ENCODE measurements at places on chromosomes 5 and 9. TPM values are rescaled to one million over a fixed set of nuclear protein-coding genes. Genes with fewer than 3 reads are reported as not detected.

DNA sequence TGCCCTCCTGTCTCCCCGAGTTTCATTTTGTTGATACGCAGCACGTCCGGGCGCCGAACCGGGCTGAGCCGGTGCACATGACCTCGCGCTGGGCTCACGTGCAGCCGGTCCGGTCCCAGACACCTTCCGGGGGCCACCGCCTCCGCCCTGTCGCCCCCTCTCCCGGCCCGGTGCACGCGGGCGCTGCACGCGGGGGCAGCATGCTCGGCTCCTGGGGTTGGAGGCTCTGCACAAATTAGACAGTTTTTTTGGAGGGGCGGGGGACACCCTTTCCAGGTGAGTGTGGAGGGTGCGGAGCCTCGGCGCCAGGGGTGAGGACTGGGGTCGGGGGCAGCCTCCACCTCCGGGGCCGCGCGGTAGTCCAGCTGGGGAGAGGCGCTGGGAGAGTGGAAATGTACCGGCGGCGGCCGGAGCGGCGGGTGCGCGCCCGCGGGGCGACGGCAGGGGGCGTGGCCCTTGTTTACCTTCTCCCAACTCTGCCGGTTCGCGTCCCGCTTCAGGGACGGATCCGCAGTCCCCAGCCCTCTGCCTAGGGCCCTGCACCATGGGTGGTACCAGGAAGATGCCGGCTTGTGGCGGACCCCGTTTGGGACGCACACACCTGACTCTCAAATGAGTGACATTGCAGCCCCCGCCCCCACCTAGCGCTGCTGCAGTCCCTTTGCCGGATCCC lies 1.1 kb downstream of the JADE2 start:
- no peak for DNase-seq

DNA sequence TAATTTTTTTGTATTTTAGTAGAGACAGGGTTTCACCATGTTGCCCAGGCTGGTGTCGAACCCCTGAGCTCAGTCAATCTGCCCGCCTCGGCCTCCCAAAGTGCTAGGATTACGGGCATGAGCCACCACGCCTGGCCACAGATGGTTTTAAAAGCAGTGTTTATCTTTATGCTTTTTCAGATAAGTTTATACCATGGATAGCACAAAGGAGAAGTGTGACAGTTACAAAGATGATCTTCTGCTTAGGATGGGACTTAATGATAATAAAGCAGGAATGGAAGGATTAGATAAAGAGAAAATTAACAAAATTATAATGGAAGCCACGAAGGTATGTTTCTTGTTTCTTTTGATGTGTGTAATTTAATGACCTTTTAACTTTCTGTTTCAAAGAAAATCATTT lies 35.1 kb downstream of the POLK start:
- no peak for DNase-seq

DNA sequence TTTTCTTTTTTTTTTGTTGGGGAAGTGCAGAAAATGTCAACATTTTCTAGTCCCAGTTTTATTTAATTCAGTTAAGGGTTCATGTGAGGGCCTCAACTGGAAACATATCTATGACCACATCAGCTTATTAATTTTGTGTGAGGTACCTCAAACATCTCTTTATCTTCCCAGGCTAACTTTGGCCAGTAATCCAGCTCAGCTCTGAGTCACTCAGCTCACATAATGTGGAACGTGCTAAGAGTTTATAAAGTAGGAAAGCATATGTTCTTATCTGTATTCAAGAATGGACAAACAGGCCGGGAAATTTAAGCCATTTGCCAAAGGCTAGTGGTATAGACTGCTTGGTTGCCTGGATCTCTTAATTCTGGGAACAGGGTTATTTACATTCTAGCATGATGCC lies 118.4 kb downstream of the INSYN2B start:
- DNase-seq, result no peak

DNA sequence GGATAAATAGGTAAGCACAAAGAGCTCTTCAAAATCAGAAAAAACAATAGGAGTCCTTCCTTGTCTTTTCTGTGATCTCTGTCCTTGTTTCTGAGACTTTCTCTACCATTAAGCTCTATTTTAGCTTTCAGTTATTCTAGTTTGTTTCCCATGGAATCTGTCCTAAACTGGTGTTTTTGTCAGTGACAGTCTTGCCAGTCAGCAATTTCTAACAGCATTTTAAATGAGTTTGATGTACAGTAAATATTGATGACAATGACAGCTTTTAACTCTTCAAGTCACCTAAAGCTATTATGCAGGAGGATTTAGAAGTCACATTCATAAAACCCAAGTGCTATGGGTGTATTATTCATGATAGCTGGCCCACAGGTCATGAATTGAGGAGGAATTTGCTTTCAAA lies 17.9 kb downstream of the TIGD6 start:
- DNase-seq, result no peak

DNA sequence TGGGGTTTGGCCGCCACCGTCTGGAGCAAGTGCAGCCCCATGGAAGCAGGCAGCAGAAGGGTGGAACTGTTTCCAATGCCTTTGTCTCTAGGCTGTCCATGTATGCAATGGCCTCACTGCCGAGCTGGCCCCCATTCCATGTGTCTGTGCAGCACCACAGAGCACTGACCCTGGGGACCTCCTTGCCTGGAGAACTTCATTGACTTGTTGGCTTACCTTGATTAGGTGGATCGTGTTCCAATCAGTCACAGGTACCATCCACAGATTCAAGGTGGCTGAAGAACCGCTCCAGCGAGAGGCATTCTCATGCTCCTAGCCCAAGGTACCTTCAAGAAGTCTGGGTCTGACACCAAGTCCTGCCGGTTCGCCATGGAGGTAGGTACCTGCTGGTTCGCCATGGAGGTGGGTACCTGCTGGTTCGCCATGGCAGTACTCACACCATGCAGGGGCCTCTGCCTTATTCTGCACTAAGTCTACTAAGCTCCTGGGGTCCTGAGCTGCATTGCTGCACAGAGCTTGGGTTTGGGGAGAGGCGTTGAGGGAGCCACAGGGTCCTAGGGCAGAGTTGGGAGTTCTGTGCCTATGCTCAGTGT lies 358.3 kb upstream of the IRX1 start:
- DNase-seq, result no peak

The UNC13B gene
- total RNA-seq, result 9.6 TPM

GRCh38 chr5:107867266-107867665 lies 196.5 kb upstream of the EFNA5 start:
- no peak for DNase-seq

DNA sequence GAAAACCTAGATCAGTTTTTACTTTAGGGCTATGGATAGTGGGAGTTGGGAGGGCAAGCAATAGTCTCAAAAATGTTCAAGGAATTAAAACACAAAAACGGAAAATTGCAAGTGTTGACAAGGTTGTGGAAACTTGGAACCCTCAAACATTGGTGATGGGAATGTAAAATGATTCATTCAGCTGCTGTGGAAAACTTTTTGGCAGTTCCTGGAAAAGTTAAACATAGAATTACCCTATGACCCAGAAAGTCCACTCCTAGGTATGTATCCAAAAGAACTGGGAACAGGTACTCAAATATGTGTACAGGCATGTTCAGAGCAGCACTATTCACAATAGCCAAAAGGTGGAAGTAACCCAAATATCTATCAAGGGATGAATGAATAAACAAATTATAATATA lies 1.2 kb upstream of the MSANTD3 start:
- no peak for DNase-seq

GRCh38 chr5:169803077-169803981 lies 166.3 kb downstream of the DOCK2 start:
- no peak for DNase-seq

The IFNE gene
- total RNA-seq, result not detected

The CCDC192 gene
- not detected for total RNA-seq

The CKMT2 gene
- total RNA-seq, result not detected

DNA sequence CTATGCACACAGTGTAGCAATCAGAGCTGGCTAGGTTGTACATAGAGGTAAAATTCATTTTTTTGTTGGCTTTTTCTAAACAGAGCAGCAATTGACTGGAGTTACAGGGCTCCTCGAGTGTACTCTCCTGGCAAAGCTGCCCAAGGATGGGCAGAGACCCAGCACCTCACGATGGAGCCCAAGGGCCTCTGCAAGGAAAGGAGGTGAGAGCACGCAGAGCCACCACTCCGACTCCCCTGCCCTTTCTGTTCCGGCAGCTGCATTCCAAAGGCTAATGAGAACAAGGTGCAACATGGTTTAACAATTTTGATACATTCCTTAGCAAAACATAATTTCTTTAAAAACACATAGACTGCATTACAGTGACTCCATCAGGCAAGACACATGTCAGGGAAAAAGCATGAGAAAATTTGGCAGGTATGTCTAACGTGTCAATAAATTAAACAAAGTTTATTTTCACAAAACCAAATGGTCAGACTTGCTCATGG lies 47.5 kb downstream of the SAXO1 start:
- DNase-seq, result peak; percentile 3

The FOXD4L5 gene
- total RNA-seq, result not detected

DNA sequence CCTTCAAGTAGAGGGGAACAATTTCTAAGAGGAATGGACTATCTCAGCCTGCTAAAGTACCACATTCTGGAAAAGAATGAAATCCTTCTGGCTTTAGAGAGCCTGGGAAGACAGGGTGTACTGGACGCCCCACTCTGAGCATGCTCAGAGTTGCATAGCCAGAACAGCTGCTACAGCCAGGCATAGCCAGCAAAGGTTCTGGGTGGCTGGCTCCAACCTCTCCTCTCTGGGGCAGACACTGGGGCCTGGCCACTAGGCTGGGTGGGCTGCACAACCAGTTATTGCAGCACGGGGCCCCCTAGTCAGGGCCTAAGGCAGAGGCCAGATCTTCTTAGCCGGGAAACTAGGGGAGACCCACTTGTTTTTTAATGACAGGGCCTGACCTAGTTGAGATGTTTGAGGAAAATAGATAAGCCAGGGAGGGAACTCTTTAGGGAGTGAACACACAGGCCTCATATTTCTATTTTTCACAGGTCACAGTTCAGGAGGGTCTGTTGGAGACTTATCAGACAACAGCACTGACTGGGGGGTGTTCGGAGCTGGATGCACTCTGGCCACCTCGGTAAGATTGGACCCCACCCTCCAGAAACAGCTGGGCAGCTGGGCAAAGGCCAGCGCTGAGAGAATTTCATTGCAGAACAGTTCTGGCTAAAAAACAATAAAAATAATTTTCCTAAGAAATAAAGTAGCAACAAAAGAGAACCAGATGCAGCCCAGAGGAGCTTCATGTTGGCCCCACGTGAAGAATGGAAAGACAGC lies 142.9 kb downstream of the LPAR1 start:
- no peak for DNase-seq

DNA sequence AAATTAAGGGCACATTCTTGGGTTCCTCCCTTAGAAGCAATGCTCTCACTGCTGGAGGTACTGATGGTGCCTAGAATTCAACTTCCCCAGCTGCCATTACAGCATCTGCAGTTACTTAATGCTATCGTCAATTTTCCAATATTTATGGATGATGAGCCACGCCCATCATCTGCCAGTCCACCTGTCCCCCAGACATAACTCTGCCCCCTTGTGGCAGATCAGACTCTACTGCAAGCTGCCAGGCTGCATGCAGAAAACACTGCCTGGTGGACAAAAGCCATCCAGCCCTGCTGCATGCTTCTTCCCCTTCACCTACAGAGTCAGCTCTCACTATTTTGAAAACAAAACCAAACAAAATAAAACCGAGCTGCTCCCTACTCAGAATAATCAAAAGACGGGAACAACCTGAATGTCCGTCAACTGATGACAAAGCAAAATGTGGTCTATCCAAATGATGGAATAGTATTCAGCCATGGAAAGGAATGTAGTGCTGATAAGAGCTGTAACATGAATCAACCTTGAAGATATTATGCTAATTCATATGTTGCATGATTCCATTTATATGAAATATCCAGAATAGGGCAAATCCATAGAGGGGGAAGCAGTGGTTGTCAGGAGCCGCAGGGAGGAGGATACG lies 66.4 kb downstream of the RETREG1 start:
- peak; percentile 88 for DNase-seq

- DNase-seq, result peak; percentile 11
Measured at GRCh38 chr5:131262953-131263541, 806 bp upstream of the CDC42SE2 start.

The PCDHB15 gene
- 1.6 TPM for total RNA-seq

DNA sequence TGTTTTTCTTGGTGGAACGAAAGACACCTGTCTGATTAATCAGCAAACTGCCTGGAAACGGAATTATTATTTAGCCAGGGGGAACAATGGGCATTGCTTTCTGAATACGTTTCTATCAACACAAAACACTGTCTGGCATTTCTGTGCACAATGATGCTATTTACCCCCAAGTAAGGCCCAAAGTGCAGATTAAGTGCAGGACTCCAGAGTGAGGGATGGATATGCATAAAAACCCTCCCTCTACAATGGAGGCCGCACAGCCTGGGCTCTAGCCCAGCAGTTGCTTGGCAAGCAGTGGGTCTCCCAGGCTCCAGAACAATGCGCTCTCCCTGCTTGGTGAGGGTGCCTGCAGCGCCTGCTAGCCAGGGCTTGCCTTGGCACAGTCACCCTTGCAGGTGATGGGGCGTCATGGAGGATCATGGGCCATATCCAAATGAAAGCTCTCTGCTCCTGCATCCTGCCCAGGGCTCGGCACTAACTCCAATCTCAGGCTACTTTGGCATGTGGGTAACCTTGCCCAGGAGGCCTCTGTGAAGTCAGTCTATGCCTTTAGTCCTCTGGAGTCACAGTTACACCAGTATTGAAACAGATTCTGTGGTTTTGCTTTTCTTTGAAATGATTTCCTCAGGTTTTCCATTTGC lies 11.5 kb upstream of the SPATA24 start:
- DNase-seq, result no peak

GRCh38 chr9:30622561-30622960 lies 1761.9 kb upstream of the ACO1 start:
- no peak for DNase-seq

The HMCN2 gene
- not detected for total RNA-seq

GRCh38 chr5:136031711-136032110 lies 2.9 kb downstream of the TGFBI start:
- DNase-seq, result no peak

- DNase-seq, result no peak
Measured at GRCh38 chr9:107768224-107768623, 278.7 kb upstream of the KLF4 start.

GRCh38 chr5:99179206-99179605 lies 250.4 kb upstream of the CHD1 start:
- DNase-seq, result peak; percentile 91

The MARCOL gene
- total RNA-seq, result not detected

The SPACA9 gene
- 3.4 TPM for total RNA-seq

DNA sequence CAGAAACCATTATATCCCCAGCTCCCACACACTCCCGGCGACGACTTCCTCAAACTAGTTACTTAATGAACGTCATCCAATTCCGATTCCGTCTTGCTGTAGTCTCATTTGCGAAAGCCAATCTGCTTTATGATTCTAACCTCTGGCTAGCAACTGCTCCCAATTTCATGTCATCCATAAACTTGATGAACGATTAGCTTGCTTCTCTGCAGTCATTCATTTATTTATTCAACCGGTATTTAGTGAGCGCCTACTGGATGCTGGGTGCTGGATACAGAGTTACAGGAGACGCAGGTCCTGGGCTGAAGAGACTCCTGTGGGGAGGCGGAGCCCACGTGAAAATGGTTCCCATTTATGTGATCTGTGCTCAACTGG lies 46.2 kb downstream of the TSPAN17 start:
- DNase-seq, result no peak

- no peak for DNase-seq
Measured at GRCh38 chr5:159031513-159031912, 68.2 kb downstream of the EBF1 start.
